ENCODE measurements at places on chromosomes 5 and 9.
A peak's percentile ranks its signal among the peaks of the same experiment; 100 is the strongest.

- DNase-seq = no peak
These were observed 2.2 kb upstream of the STOML2 start for GRCh38 chr9:35105126-35105525.

GRCh38 chr5:125409861-125410536 is 663.6 kb upstream of the ZNF608 start:
- DNase-seq = peak; percentile 71

GRCh38 chr9:25025686-25026085 is 480.0 kb upstream of the IZUMO3 start:
- DNase-seq = no peak

DNA sequence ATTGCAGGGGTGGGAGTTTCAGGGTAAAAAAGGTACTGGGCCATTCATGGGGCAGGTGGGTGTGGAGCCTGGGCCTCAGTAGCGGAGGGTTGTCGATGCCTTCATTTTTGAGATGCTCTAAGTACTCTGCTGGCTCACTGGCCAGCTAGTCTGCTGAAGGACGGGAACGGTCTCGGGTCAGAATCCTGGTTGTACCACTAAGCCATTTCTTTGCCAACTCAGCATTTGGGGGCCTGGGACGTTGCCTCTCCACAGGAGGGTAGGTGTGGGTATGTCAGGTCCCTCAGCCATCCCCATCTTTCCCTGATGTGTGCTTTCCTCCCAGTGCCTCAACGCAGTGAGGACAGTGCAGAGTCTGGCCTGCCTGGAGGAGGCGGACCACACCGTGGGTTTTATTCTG is 25.1 kb downstream of the SH3GLB2 start:
- no peak for DNase-seq

GRCh38 chr5:142095035-142095434 is 13.5 kb upstream of the NDFIP1 start:
- DNase-seq = no peak

- no peak for DNase-seq
These were observed 28.4 kb upstream of the DPYSL3 start for GRCh38 chr5:147538236-147538635.

GRCh38 chr9:130379649-130379970 is 65.2 kb upstream of the ASS1 start:
- DNase-seq = no peak

DNA sequence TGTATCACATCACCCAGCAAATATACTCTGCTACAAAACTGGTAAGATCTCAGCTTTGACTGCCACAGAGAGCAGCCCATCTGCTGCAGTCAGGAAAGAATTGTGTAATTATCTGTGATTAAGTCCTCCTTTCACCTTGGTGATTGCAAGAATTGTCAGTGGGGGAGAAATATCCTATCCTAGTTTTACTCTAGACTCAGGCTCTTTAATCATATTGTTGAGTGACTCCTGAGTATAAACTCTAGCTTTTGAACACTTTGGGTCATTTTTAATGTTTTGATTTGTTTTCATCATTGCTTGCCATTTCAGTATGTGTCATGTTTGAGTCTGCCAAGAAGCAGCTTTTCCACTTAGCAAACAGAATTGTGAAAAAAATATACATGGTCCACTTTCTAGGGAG is 32.1 kb downstream of the VCAN start:
- no peak for DNase-seq

GRCh38 chr9:79127661-79128060 is 444.1 kb upstream of the TLE4 start:
- DNase-seq = no peak

GRCh38 chr5:6759983-6760382 is 46.8 kb downstream of the TENT4A start:
- no peak for DNase-seq
